ENCODE measurements at places on chromosomes 5 and 9. TPM values are rescaled to one million over a fixed set of nuclear protein-coding genes. Genes with fewer than 3 reads are reported as not detected.

GRCh38 chr5:158701406-158702177, 398.1 kb downstream of the EBF1 start:
- no peak for ATAC-seq

DNA sequence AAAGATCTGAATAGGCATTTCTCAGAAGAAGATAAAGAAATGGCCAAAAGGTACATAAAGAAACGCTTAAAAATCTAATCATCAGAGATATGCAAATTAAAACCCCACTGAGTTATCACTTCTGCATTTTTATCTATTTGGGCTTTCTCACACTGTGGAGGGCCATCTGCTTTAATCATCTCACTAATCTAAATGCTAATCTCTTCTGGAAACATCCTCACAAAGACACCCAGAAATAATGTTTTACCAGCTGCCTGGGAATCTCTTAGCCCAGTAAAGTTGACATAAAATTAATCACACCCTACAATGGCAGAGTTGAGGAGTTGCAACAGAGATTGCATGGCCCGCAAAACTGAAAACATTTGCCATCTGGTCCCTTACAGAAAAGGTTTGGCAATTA, 407.9 kb upstream of the CYLC2 start:
- no peak for ATAC-seq

DNA sequence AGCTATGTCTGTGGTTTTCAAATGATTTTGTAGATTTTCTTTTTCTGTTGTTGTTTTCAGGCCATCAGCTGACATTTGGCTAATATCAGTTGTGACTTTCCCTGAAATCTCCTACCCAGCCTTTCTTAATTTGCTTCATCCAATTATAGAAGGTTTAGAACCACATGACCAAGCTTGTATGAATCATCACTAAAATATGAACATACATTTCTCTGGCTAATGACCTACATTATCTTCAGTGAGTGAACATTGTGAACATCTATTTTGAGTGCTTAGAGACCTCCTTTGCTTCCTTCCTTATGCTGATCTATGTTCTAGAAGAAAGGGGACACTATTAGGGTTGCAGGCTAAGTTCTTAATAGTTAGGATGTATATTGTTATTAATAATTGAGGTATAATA, 532.5 kb downstream of the RAB3C start:
- ATAC-seq: no peak

DNA sequence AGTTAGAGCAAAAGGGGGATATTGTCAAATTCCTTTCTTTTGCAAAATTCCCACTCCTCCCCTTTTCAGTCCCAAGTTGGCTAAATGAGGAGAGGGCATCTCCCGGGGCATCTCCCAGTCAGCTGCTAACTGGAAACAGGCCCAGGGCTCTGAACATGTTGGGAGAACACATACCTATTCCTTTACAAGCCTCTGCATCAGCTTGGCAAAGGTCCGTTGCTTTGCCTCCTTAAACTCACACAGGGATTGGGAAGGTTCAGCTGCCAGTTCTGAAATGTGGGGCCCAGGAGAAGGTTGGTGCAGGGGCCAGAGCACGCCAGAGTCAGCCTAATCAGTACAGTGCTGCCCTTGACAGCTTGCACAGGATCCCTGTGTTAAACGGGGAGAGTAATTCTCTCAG, 11.0 kb upstream of the DMRT3 start:
- ATAC-seq: no peak

The SPACA9 gene
- total RNA-seq: 8.2 TPM

DNA sequence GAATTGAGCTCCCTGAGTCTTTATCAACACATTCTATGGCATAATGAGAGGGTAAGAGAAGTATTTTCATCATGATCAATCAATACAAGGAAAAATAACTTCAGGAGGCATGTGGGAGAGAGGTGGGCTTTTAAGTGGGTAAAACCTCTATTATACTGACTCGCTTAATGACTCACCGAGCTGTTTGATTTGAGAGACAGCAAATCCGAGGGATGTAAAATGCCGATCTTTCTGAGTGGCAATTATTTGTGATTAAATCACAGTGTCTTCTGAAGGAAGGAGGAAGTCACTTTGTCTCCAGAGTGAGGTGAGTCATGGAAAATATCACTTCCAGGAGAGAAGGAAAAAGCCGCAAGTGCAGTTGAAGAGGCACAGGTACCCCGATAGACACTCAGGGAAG, 320.4 kb downstream of the DRD1 start:
- ATAC-seq: no peak

The DAB2IP gene
- total RNA-seq: 93.4 TPM

GRCh38 chr5:172751761-172752510, 19.1 kb downstream of the DUSP1 start:
- no peak for ATAC-seq

GRCh38 chr5:150358261-150359095, 981 bp downstream of the TCOF1 start:
- no peak for ATAC-seq

GRCh38 chr9:92257327-92257726, 36.2 kb downstream of the IARS1 start:
- ATAC-seq: no peak

DNA sequence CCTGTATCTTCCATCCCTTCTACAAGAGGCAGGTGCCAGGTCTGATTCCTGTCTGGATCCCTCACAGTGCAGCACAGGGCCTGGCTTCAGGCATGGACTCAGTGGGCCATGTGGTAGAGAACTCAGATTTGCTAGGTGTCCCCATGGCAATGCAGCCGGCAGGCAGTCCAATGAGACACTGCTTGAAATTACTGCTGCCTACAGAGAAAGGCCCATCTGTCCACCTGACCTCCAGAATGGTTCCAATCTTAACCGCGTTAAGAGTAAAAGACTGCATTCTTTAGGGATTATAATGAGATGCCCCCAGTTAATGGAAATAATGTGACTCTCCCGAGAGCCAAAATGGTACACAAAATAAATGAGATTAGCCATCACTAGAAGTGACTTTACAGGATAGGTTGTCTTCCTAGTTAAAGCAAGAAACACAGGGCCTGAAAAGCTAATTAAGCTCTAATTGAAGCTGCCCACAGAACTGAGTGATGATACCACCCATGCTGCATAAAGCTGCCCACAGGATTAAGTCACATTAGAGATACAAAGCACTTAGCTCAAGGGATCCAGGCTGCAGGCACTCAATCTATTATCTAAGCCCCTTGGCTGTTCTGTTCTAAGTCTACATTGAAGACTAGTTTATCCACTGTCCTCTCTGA, 11.4 kb downstream of the FAM193B start:
- no peak for ATAC-seq

The SLC34A3 gene
- not detected for total RNA-seq

DNA sequence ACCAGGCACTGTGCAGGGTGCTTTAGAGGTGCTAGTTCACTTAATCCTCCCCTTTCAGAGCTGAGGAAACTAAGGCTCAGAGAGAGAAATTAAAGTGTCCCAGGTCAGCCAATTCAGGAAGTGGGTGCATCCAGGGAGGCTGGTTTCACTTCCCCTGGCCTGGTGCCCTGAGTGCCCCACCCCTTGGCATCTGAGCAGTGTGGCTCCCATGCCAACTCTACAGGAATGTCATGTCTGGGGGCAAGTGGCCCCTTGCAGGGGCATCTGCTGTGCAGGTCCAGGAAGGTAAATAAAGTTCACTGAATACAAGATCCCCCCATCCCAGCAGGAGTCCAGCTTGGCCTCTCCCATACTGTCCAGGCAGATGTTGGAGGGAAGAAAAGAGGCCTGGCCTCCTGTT, 4.4 kb upstream of the N4BP3 start:
- ATAC-seq: no peak

The PCDHGB1 gene
- total RNA-seq: 4.2 TPM

GRCh38 chr5:146344155-146345118, 5.8 kb downstream of the POU4F3 start:
- no peak for ATAC-seq

GRCh38 chr5:50823568-50823967, 157.1 kb downstream of the PARP8 start:
- no peak for ATAC-seq

- ATAC-seq: peak; percentile 4
These were observed 765 bp downstream of the MARCHF6 start for GRCh38 chr5:10354048-10354872.

- no peak for ATAC-seq
These were observed 19.5 kb upstream of the TMEM174 start for GRCh38 chr5:73153513-73153912.

DNA sequence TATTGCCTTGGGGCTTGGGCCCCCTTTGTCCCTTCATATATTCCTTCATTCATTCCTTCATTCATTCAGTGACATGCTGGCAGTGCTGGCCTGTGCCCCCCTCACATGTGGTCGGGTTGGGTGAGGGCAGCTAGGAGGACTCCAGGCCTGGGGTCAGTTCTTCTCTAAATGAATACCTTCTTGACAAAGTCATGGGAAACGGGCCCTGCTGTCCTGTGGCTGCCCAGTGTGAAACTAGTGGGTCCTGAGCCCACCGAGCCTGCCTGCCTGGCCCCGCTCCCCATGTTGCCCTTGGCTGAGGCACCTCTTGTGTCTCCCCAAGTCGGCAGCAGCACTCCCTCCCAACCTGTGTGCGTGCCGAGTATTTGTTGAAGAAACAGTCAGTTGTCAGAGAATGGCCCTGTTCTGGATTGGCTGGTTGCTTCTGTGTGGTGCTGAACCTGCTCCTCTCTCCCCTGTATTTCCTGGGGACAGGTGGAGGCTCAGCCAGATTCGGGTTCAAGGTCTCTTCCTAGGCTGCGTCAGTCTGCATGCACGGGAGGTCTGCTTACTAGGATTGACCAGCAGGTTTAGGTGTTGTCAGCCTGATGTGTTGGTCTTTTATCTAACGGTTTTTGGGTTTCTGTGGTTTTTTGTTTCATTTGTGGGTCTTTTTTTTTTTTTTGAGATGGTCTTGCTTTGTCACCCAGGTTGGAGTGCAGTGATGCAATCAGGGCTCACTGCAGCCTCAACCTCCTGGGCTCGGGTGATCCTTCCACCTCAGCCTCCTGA, 3.0 kb upstream of the CEL start:
- ATAC-seq: no peak

- no peak for ATAC-seq
These were observed 75.4 kb upstream of the S1PR3 start for GRCh38 chr9:88915916-88916315.

DNA sequence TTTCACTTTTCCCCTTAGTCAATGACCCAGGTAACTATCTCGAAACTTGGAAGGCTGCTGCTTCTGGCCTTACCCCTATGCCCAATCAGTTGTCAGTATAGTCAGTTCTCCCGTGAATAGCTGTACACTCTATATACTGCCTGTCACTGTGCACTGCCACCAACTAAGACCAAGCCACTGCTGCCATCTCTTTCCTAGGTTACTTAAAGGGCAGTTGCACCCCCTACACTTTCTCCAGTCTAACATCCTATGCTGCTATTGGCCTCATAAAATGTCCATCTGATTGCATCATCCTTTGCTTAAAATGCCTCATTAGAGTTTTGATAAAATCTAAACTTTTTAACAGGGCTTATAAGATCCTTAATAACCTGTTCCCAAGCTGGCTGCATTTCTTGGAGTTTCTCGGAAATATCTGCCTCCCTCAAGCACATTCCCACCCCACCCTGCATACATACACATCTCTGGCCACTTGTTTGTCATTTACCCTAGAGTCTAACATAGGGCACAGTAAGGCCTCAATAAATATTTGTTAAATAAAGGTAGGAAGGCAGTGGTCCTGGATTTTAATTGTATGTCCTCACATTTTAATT, 32.8 kb upstream of the TNFAIP8 start:
- no peak for ATAC-seq

GRCh38 chr5:58918021-58918729, 335.3 kb downstream of the RAB3C start:
- ATAC-seq: no peak

DNA sequence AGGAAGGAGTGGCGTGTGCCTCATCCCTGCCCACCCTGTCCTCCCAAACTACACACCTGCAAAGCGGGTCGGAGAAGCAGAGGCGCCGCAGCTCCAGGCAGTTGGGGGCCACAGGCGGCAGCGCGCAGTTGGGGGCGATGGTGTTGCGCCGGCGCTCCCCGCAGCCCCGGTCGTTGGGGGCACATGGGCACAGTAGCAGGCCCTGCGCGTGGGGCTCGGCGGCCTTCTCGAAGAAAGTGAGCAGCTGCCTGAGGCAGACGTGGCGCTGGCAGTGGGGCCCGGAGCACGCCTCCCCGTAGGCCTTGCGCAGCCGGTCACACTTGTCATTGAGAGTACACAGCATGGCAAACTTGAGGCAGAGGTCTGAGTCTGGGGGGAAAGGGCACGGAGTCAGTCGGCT, 16.8 kb downstream of the GFRA3 start:
- no peak for ATAC-seq

The GDA gene
- not detected for total RNA-seq

GRCh38 chr5:168925160-168925559, 346.0 kb upstream of the PANK3 start:
- no peak for ATAC-seq

The PRRX2 gene
- total RNA-seq: 0.93 TPM

GRCh38 chr5:147509710-147510651, at the start of gene DPYSL3:
DPYSL3 (minus strand) TSS chr5:147510068; CDS start chr5:147509858, 210 bp downstream.
- peak; percentile 87 for ATAC-seq

DNA sequence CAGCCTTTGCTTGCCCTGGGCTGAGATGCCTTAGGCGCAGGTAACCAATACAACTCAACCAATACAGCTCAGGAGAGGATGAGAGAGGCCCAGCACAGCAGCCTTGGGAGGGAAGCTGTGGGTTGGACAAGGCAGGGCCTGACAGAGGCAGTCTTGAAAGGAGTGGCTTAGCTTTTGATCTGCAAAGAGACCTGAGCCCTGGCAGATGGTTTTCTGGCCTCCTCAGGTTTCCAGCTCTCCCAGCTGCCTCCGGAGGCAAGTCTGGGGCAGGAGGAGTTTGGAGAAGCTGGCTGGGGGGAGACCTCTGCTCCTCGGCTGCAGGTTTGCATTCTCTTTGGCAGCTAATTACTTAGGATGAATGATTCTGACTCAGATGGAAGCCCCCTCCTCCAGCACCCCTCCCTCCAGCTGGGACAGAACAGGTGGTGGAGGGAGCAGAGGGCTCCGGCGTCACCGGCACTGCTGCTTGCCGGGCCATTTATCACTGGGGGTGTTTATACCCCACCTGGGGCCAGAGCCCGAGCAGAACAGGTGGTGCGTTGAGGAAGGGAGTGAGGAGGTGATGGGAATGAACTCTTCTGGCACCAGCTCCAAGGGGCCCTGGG, 50.8 kb downstream of the TSPAN17 start:
- ATAC-seq: no peak

DNA sequence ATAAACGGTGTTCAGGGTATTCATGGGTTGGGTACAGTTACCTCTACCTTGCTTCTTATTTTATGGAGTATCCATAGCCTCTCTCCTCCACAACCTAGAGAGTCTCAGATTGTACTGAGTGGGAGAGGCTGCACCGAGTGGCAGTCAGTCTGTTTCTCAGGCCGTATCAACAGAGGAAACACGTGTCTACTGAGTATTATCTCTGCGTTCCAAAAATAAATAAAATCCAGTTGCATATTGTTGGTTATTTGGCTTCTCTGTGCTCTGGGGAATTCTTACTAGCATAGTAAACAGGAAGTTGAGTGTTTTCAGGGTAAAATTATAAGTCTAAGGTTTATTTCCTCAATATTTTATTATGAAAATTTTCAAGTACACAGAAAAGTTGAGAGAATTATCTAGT, 231.0 kb downstream of the ARHGEF28 start:
- no peak for ATAC-seq

GRCh38 chr9:30944741-30945280, 1439.6 kb upstream of the ACO1 start:
- no peak for ATAC-seq

GRCh38 chr5:96595300-96596090, 66.7 kb upstream of the CAST start:
- no peak for ATAC-seq

Data from gastroesophageal sphincter (tissue), 4 donors.